ENCODE measurements at places on chromosomes 1 and 21.

DNA sequence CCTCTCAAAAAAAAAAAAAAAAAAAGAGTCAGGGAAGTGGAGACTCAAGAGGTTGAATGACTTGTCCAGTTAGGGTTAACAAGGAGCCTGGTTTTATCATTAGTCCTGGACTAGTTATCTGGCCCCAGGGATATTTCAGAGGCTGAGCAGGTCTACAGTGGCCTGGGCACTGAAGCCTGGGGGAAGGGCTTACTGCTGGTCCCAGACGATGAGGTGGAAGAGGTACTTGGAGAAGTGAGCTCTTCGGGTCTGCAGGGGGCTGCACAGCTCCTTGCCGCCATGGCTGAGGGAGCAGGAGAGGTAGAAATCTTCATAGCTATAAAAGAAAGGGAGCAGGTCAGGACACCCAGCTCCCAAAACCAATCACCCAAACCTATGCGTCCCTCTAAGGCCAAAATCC is 40.1 kb downstream of the PIK3C2B start:
- no peak for DNase-seq

DNA sequence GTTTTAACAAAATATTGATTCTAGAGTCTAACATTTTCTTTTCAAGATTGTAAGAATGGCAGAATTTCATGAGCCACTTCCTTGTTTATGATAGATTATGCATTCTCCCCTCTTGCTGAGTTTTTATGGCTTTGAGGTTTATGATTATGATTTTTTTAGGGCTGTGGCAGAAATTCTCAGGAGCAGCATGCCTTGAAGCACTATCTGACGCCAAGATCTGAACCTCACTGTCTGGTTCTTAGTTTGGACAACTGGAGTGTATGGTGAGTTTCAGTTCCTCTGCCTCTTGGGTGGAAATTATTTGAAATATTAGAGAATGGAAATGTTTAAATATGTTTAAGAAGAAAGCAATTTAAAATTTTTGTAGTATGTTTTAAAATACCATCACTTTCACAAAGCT is 10.2 kb downstream of the USP16 start:
- DNase-seq, result no peak

- DNase-seq, result no peak
Measured at GRCh38 chr1:28135371-28136168, 40.9 kb downstream of the PTAFR start.

GRCh38 chr1:36540056-36540455 is 57.3 kb upstream of the CSF3R start:
- no peak for DNase-seq
